ENCODE measurements at places on chromosomes 7 and 10. TPM values are rescaled to one million over a fixed set of nuclear protein-coding genes. Genes with fewer than 3 reads are reported as not detected.
A peak's percentile ranks its signal among the peaks of the same experiment; 100 is the strongest.

DNA sequence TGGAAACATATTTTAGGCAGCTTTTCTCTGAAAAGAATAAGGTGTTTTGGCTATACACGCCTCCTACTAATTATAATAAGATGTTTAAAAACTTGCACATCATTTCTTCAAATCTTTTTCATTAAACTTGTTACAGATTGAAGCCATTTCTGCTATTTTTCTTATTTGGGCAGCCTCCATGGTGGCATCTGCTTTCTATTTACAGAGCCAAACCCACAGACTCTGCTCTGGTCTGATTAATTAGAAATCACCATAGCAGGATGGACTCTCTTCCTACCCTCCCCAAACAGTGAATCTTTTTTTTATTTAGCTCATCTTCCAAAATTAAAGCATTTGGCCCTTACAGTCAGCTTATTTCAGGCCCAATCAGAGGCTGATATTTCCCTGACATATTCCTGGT lies 85.7 kb upstream of the AOAH start:
- DNase-seq: no peak

DNA sequence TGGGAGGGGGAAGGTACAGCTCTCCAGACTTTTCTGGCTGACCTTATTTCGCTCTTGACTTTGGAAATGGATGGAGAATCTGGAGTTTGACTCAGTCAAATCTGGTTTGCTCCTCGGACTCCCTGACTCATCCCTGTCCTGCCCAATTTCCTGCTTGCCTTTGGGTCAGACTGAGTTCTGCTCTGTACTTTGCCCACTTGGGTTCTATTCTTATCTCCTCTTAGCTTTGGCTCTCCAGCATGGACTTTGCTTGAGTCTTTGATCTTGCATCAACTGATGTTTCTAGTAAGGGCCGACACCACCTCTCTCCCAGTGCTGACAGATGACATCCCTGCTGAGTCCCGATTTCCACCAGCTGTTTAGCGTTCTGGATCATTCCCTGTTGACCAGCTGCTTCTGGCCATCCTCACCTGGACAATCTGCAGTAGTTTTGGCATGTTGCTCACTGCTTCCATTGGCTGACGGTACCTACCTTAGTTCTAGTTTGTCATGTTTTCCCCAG lies 335.3 kb downstream of the SUGCT start:
- no peak for DNase-seq

- no peak for DNase-seq
Observed at GRCh38 chr7:82429408-82429807, 14.2 kb downstream of the CACNA2D1 start.

GRCh38 chr7:28356619-28357018 lies 55.7 kb upstream of the CREB5 start:
- DNase-seq: no peak

GRCh38 chr7:131649003-131649541 lies 92.6 kb upstream of the PODXL start:
- peak; percentile 42 for DNase-seq

DNA sequence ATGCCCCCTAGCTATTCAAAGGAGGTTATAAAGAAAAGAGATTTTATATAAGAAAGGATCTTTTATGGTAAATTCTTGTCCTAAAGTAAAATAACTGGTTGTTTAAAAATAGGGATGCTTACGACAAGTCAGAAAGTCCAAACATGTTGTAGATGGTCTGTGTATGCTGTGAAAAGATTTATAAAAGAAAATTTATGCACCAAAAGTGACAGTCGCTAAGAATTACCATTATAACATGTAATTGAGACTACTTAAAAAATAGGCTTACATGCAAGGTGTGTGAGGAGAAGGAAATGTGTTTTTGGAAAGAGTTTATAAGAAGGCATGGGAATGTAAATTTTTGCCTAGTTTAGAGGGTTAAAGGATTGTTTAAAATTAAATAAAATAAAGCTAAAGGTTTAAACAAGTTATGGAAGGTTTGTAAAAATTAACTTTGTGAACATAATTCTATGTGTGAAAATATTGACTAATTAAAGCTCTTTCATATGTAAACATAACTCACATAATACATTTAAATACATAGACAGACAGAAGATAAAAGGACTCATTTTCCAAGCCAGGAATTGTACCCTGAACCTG lies 118.5 kb downstream of the LYZL1 start:
- no peak for DNase-seq

GRCh38 chr10:50618624-50619023 lies 5.1 kb downstream of the SGMS1 start:
- DNase-seq: no peak

GRCh38 chr7:17564678-17565212 lies 266.3 kb downstream of the AHR start:
- DNase-seq: peak; percentile 96

DNA sequence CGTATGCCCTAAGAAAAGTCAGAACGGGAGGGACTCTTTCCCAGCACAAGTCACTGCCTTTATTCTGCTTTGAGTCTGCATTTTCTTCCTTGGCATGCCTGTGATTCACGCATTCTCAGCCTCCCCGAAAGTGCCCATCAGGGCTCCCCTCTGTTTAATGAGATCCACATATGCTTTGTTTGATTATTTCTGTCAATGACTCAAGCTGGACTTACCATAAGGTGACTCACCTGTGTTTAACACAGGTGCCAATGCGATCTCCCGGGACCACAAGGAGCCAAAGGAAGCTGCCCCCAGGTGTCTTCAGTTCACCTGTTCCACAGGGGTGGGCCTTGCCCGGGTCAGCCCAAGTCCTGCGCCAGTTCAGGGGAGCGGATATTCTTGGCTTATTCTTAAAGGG lies 386.0 kb upstream of the SHH start:
- no peak for DNase-seq

DNA sequence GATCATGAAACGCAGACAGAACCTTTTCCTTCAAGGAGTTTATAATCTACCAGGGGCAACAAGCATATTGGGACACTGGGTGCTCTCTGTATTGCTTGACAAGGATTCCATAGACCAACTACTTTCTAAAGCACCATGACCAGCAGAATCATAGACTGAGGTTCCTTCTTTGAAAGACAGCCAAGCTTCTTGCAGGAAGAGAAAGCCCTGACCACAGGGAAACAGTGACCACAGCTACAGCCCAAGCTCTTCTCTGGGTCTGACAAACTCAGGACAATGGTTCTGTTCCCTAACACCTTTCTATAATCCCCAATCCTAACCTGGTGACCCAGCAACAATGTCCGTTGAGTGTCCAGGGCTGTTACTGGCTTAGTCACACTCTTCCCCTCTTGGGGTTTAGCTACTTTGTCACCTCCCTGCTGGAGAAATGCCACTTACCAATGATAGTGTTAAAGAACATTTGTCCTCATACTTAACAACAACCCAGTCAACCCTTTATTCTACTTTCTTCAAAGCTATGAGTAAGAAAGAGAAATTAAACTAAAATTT lies 155.7 kb downstream of the JAZF1 start:
- no peak for DNase-seq

- DNase-seq: no peak
Observed at GRCh38 chr7:18558503-18558902, 63.0 kb downstream of the HDAC9 start.

GRCh38 chr10:113430634-113431397 lies 122.0 kb upstream of the HABP2 start:
- no peak for DNase-seq

DNA sequence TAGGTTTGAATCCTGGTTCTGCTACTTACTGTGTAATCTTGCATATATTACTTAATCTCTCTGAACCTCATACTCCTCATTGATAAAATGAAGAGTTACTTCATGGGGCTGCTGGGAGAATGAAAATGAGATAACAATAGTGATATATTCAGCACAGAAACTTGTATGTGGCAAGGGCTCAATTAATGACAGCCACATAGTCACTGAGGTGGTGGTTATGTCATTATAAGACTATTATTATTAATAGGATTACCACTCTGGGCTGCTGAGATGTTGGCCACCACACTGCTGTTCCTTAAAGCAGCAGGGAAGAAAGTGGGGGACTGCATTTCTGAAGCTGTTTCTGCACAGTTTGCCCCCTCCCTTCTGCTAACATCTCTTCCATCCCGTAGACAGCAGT lies 100.4 kb upstream of the PDLIM1 start:
- DNase-seq: no peak

DNA sequence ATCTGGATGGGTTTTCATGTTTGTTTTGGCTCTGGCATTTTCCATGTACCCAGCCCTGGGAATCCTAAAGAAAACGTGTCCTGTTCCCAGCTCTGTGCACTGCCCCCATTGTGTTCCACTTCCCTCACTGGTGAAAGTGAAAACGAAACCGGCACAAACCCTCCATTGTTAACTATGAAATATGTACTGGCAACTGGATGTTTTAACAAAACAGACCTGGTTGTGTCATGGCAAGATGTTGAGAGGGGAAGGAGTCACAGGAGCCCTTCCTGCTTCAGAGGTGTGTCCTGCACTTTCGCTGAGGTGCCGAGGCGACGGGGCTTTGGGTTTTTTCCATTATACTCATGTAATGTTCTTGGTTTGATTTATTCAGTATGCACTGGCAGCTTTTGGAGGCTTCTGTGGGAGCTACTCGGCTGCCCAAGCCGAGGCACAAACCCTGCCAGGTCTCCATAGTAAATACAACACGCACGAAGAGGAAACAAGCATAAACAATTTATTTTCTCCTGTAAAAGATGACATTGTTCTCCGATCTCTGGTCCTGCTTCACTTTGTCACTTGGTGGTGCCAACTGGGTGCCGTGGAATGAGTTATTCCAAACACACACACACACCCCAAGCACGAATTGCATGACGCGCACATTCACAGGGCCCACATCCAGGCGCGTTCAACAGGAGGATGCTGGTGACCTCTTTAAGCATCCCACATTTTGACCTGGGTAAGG lies 118.2 kb downstream of the CDK6 start:
- peak; percentile 71 for DNase-seq

- DNase-seq: no peak
Observed at GRCh38 chr7:28069388-28069787, 111.2 kb downstream of the JAZF1 start.

DNA sequence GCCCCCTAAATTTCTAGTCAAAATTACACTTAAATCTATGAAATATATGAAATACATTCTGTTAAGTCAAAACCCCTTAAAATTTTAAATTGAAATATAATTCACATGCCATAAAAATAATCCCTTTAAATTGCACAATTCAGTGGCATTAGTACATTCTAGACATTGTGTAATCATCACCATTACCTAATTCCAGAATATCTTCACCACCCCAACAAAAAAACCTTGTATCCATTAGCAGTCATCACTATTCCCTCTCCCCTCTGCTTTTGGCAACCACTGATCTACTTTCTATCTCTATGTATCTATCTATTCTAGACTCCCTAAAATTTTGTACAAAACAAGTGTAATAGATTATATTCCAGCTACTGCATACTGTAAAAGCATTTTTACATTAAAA lies 261.2 kb downstream of the GLI3 start:
- DNase-seq: peak; percentile 70

Gene VGF
- total RNA-seq: under 0.01 TPM

Gene GSAP
- 13.8 TPM for total RNA-seq

Gene METTL27
- total RNA-seq: 1.6 TPM

Gene SEPTIN14
- total RNA-seq: not detected

Gene CLDN4
- total RNA-seq: 0.86 TPM

Gene CYP26C1
- total RNA-seq: not detected

Gene BHLHA15
- not detected for total RNA-seq

Gene USP6NL
- 10.6 TPM for total RNA-seq
